ENCODE measurements at places on chromosomes 6 and 20.
A peak's percentile ranks its signal among the peaks of the same experiment; 100 is the strongest.

- DNase-seq, result no peak
Measured at GRCh38 chr6:15904651-15905376, 224.1 kb upstream of the MYLIP start.

DNA sequence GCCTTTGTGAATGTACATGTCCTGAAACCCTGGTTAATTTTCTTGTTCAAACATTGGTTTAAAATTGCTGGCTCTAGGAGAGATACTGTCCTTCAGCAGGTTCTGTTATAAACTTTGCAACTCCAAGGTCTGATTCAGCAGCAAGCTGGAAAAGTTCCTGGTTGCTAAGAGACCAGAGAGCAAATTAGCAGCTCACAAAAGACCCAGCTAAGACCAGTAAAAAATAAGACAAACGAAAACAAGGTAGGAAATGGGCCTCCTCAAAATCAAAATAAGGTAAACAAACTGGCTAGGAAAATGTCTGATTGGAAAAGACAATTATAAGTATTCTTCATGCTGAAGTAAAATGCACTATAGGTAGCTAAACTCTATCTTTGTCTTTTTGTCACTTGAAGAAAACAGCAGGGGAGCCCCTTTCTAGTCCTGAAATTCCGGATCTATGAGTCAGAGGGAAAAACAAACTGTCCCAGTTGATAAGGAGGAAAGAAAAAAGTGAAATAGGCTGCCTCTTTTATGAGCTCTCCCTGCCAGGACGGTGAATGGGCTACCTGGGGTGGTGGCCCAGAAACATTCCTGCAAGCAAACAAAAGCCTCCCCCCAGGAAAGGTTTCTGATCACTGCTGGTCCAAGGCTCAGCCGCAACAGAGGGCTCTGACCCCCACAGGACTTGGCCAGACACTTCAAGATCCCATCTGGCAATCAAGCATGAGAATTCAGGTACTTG is 41.6 kb downstream of the UNC5CL start:
- DNase-seq, result no peak

GRCh38 chr20:41572010-41572572 is 46.1 kb downstream of the CHD6 start:
- DNase-seq, result no peak

GRCh38 chr6:121403964-121404363 is 31.5 kb upstream of the GJA1 start:
- DNase-seq, result no peak

DNA sequence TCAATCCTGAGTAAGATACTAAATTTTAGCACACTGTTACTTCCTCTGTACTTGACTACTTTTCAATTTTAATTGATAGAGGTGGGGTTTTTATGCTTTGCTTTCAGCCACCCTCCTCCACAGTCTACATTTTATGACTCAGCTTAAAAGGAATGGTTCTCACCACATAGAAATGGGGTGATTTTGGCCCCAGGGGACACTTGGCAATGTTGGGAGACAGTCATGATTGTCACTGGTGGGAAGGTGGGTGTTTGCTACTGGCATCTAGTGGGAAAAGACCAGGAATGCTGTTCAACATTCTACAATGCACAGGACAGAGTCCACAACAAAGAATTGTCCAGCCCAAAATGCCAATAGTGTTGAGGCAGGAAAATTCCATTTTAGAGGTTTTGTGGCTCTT is 71.3 kb downstream of the PCSK2 start:
- no peak for DNase-seq

DNA sequence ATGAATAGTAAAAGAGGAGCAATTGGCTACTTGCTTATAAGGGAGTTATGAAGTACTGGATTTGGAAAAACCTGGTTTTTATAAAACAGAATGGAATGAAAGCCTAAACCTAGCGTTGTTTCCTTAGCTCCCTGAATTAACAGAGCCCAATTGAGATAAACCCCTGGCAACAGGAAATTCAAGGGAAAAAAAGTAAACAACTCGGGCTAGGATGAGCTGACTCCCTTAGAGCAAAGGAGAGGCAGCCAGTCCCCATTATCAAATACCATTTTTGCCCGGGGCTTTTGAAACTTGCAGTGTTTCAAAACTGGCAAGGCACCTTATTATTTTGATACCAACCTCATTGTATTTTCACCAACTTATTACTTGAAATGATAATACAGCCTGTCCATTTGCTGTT is 587.5 kb downstream of the CD109 start:
- DNase-seq, result no peak

- DNase-seq, result no peak
Measured at GRCh38 chr6:25704001-25704400, 50.5 kb upstream of the SLC17A4 start.

GRCh38 chr6:160362556-160362955 is 14.4 kb downstream of the SLC22A3 start:
- DNase-seq, result no peak

GRCh38 chr20:43379239-43379917 is 78.3 kb upstream of the SRSF6 start:
- no peak for DNase-seq

DNA sequence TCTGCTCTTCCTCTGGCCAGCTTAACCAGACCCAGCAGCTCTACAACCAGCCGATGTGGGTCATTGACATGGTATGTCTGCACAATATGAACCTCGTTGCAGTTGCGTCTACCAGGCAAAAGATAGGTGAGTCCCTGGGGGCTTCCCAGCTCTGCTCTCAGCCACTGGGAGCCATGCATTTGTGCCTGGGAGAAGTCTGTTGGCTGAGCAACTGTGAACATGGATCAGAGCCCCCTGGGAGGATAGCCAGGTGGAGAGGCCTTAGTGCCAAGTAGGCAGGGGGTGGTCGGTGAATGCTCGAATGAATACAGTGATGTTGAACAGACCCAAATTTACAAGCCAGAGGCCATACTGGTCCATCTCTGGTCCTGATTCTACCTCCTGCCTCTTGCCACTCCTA is 30.6 kb downstream of the EFCAB8 start:
- DNase-seq, result no peak

- DNase-seq, result no peak
Measured at GRCh38 chr6:156773476-156773875, 3.7 kb upstream of the ARID1B start.

DNA sequence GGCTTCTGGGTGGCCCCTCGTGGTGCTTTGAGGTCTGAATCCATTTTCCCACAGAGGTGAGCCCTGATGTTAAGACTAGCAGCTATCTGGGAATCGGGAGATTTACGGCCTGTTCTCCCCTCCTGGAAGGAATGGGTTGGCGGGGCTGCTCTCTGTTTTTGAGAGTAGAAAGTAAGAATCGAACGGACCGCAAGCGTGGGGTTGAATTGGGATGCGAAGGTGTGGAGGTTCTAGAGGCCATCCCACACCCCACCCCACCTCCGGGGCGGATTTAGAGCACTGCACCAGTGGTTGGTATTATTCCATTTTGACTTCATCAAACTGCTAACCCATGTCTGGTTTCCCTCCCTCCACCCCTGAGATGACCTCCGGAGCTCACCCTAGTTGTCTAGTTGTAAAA is 11.5 kb downstream of the PYGB start:
- DNase-seq, result no peak

DNA sequence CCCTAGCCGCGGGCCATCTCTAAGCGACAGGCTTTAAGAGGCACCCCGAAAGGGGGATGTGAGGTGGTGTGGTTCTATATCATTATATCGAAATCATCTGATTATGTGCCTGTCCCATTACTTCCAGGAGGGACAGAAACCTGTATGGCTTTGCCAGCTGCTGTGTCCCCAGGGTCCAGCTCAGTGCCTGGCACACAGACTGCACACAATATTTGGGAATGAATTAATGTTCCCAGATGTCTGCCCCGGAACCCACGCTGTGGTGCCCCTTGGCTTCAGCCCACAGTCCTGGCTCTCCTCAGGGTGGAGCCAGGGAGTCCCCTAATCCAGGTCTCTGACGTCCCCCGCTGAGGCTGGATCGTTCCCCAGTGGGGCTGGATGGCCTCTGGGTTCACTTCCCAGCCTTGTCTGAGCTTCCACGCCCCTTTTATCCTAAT is 8.9 kb upstream of the AHCY start:
- DNase-seq, result no peak

GRCh38 chr20:57282670-57283361 is 16.4 kb upstream of the BMP7 start:
- peak; percentile 32 for DNase-seq

GRCh38 chr6:170011204-170012036 is 260.0 kb downstream of the ERMARD start:
- DNase-seq, result no peak

DNA sequence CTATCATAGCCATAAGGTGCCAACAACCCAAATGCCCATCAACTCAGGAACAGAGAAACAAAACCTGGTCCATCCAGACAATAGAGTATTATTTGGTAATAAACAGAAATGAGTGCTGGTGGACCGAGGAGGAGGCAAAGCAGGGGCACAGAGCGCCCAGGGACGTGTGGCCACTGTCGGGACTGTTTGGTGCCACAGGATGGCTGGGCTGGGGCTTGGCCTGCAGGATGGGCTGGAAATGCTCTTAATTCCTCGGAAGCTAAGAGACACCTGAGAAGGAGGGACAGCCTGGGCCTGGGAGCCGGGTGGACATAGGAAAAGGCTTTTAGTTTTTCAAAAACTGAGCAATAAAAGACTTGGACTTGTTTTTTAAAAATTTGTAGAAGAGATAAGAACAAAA is 216.4 kb downstream of the DLL1 start:
- DNase-seq, result no peak

DNA sequence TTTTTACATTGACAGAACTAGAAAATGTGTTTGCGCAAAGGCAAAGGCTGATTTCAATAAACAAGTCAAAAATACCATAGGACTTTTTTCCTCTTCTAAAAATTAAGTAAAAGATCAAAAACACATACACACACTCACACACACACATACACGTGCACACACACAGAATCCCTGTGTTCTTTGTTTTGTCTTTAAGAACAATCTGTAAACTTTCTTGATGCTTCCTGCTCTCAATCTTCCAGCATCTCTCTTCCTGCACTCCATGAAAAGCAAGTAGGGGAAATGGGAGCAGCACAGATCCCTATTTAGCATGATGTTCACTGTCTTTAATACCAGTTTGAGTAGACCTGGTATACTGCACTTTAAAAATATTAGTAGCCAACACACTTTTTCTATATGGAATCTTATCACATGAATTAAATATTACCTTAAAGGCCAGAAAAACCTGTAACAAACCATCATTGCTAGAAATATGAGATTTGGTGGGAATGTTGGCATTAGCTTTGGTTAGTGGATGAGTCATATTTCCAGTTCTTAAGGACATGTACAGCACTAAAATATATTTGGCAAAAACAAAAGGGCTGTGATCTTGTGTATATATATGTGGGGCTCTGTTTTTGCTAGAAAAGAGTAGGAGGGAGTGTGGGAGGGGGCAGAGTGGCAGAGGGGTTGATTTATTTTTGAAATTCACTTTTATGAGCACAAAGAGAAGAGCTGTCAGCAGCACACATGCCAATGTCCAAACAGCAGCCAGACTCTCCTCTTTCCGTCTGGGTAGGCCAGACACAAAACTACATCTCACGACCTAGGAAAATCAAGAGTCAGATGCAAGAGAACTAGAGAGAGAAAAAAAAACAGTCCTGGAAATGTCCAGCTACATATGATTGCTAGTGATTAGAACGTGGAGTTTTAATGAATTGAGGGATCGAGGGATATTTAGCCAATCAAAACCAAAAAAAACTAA is 4.6 kb downstream of the PTPRK start:
- DNase-seq, result no peak

GRCh38 chr6:108228416-108228815 is 32.4 kb downstream of the SNX3 start:
- DNase-seq, result no peak

- DNase-seq, result no peak
Measured at GRCh38 chr6:119259027-119259426, 90.5 kb downstream of the MAN1A1 start.

DNA sequence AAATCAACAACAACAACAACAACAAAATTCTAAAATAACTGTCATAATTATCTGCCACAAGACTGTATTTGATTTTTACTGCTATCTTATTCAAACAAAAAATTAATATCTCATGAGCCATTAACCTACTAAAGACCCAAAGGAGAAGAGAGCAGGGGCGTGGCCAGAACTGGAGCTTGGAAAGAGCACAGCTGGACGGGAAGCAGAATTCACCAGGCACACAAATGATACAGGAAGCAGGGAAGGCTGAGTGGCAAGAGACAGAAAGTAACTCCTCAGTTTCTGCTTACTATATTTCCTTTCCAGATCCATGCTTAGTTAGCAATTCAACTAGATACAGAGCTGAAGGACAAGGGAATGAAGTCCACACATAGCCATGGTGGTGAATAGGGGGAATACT is 54.4 kb downstream of the FKBP5 start:
- DNase-seq, result no peak

DNA sequence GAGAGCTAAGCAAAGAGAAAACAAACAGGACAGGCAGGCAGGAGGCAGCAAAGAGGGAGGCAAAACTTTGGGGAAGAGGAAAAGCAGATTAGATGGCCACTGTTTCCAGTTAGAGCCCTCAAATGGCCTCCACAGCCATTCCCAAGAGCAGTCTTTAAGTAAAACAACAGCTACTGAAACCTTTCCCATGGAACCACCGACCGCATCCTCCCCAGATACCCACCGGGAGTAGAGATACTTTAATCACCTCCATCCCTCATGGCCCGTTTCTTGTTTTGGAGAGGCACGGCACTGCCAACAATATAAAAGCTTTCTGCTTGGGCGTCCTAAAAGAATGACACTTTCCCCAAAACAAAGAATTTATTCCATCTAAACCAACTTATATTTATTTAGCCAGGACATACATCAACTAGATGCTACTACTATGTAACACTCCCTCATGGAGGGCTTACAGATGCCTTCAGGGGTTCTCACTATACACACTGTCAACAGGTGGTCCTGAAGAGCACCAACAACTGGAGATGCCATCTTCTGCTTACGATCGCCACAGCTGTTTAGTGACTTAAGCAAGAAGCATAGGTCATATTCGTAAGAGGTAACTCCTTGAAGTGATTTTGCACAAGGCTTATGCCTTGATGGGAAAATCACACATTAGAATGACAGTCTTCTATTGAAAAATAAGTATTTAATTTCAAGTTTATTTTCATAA is 43.4 kb downstream of the CNKSR3 start:
- DNase-seq, result no peak

- no peak for DNase-seq
Measured at GRCh38 chr6:122621638-122622037, 11.4 kb downstream of the PKIB start.

GRCh38 chr20:25045343-25045712 is 12.6 kb downstream of the ACSS1 start:
- DNase-seq, result no peak

- no peak for DNase-seq
Measured at GRCh38 chr6:149150801-149151398, 166.6 kb upstream of the TAB2 start.

GRCh38 chr20:44911264-44911921 is 1.5 kb downstream of the PABPC1L start:
- peak; percentile 58 for DNase-seq
